Motor neuron (in vitro differentiated cells): ENCODE measurements at places on chromosomes 12 and 14. TPM values are rescaled to one million over a fixed set of nuclear protein-coding genes. Genes with fewer than 3 reads are reported as not detected.

DNA sequence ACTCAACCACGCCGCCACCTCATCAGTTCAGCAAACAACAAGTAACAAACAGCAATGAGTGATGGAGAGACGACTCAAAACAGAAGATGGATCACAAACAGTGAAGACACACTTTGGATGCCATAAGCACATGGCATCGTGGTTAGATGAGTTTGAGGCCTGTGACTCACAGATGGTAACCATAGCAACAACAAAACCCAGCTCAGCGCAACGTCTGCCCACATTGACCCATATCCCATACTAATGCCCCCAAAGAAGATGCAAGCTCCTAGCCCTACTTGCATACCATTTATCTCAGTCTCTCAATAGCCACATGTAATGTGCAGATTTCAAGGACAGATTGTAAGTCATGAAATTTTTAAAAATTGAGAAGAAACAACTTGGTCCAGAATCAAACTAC is 1322.3 kb upstream of the TMEM132C start:
- no peak for ATAC-seq

GRCh38 chr14:50792051-50792477 is 38.9 kb downstream of the NIN start:
- ATAC-seq: no peak

KRT80 gene
- 0.36 and 0.37 TPM in 2 replicates for total RNA-seq

DNA sequence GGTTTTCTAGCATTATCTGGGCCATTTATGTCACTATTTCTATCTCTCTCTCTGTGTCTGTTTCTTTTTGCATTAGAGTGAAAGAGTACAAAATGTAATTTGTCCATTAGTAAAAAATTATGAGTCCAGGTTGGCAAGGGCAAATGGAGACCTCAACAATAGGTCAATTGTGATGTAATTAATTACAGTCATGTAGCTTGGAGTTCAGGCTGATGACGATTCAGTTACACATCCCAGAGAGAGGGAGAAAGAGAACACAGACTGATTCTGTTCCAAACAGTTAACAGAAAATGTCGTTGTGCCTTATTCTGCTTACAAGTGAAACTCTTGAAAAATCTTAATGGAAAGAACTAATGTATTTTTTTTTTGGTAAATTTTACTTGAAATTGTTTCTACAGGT is 83.3 kb downstream of the ATXN7L3B start:
- peak; percentile 56 for ATAC-seq

OR4K5 gene
- total RNA-seq: 0.44 TPM in 1 of 2 replicates, not detected in the other
